Colonic mucosa (tissue), 4 donors: ENCODE measurements at places on chromosomes 3 and 15. TPM values are rescaled to one million over a fixed set of nuclear protein-coding genes. Genes with fewer than 3 reads are reported as not detected.

DNA sequence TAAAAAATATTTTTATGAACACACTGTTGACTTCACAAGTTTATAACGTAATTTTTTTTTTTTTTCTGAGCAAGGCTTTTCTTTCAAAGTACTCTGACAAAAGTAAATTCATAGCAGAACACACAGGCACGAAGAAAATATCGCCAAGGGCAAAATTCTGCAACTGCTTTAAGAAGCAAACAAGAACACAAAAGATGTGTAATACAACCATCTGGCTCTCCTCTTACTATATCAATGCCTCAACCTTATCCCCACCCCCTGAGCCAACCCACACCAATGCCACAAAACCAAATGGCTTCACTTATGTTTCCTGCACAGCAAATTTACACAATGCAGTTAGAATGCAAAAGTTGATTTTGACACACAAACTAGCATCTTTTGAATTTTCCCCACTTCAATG lies 274.2 kb downstream of the FOXP1 start:
- DNase-seq = no peak

GRCh38 chr3:157136647-157137387 lies 23.1 kb downstream of the CCNL1 start:
- peak; percentile 84 for DNase-seq

DNA sequence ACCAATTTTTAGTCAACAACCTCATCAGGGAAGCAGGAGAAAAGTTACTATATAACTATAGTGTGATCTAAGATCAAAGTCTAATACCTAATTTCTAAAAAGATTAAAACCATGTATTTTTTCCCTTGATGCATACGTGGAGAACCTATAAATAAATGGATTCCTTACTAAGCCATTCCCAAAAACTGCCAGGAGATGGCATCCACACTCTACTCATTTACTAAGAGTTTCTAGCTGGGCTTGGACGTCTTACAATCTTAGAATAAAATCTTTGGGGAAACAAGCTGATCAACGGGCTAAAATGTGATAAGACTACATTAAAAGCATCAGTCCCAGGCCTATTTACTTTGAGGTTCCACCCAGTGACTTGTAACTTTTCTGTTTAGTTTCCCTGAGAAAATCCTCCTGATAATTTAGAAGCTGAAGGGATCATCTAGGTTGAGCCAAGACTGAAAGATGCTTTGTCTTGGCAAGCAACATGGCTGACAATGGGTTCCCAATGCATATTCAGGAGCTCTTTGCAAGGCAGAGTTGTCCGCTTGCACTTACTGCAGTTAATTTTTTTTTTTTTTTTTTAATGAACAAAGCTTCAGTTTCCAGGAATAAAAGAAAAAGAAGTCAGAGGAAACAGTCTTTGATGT lies 85.5 kb upstream of the FGF12 start:
- DNase-seq = peak; percentile 44

DNA sequence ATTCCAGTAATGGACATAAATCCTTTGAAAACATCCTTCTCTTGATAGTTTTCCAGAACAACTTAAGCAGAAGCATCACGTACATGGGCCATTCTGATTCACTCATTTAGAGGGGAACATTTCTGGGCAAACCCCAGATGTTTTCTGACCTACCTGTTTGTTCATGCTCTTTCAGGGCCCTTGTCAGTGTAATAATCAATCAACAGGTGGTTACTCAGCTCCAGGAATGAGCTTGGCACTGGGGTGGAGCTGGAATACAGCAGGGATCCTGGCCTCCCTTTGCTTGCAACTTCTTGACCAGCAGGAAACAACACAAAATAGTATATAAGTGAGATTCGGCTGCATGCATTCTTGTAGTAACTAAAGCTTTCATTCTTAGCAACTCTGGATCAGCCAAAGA lies 9.2 kb upstream of the UBE2E1 start:
- DNase-seq = no peak

GRCh38 chr15:63082366-63082765 lies 39.3 kb upstream of the LACTB start:
- no peak for DNase-seq

DNA sequence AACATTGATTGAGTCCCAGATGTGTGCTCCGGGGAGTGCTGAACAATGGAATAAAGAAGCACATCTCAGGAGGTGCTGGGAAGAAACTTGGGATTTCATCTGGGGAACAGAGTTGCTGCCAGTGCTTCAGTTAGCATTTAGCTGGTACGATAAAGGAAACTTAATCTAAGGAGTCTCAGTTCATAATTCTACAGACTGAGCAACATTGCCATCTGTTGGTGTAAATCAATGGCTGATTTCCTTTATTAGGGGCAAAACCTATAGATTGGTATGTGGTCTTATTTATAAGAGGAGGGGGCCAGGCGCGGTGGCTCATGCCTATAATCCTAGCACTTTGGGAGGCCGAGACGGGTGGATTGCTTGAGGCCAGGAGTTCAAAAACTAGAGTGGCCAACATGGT lies 8.9 kb downstream of the MKRN2OS start:
- no peak for DNase-seq

The PTX3 gene
- 1.0 TPM for total RNA-seq

The NLGN1 gene
- total RNA-seq = 0.67 TPM

The FNDC3B gene
- total RNA-seq = 142 TPM

The ANKRD63 gene
- total RNA-seq = not detected

The THRB gene
- 27.6 TPM for total RNA-seq
